ENCODE measurements at places on chromosomes 2 and 18.

DNA sequence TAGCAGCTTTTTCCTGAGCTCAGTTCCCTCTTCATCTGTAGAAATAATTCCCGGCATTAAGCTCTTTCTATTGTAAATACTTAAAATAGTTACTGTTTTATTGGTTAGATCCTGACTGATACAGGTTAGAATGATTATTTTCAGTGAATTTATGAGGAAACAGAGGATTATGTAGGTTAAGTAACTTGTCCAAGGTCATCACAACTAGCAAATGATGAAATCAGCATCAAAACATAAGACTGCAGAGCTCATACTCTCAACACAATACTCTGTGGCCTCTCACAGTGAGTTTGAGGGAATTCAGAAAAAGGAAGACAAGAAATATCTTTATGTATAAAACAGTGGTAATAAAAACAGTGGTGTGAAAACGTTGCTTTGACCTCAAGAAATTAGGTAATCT lies 113.2 kb upstream of the DLX2 start:
- no peak for DNase-seq

- no peak for DNase-seq
These were observed 8.0 kb downstream of the MC5R start for GRCh38 chr18:13831864-13832508.

- no peak for DNase-seq
These were observed 132.2 kb upstream of the ZFP36L2 start for GRCh38 chr2:43358410-43359201.

GRCh38 chr2:42171396-42171980 lies 2.3 kb downstream of the EML4 start:
- DNase-seq = no peak

DNA sequence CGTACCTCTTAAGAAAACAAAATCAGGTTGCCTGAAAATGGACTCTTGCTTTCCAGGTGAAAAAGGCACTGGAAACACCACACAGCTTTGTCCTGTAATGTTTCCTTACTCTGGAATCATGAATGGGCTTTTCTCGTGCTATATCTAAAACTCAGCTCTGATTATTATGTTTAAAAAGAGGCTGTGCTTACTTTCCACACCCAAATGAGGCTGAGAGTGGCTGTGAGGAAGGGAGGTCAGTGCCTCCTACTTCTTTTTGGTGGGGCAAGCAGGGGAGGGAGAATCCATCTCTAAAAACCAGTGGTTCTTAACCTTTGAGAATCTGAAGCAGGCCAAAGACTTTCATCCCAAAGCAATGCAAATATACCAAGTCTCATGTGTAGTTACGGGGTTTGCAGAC lies 148.6 kb downstream of the FAM210A start:
- no peak for DNase-seq

DNA sequence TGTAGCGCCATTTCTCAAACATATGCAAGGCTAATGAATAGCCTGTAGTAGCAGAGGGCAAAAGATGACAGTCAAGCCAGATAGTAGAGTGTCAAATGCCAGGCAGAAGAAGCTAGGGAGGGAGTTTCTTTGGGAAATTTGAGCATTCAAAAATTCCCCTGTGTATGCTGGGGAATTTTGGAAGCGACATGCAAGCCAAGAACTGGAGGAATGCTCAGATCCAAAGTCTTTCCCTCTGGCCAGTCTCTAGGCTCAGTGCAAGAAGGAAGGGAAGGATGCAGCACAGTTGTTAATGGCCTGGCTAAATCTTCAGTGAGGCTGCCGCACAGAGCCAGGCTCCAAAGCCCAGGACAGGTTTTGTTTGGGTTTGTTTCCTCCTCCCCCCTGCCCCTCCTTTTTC lies 59.9 kb downstream of the ATP9B start:
- no peak for DNase-seq

- no peak for DNase-seq
These were observed 138.6 kb downstream of the B3GNT2 start for GRCh38 chr2:62334440-62335058.

DNA sequence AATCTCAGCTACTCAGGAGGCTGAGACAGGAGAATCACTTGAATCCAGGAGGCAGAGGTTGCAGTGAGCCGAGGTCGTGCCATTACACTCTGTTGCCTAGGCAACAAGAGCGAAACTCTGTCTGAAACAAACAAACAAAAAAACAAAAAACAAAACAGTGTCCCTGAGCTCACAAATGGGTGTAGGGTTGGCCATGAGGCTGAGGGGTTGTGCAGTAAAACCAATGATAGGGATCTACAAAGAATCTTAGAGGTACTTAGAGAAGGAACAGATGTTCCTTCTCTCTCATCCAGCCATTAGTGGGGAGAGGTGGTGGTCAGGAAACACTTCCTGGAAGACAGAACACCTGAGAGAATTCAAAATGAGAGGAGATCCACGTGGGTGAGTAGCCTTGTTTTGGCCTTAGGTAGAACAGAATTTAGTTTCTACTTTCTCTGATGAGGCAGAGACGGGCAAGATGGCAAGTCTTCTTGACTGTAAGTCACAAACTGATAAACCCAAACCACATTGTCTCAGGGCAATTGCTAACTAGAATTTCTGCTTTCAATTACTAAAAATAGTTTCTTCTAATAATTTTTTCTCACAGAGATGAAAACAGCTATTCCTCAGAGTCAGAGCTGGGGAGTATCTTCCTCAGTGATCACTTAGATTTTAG lies 61.5 kb upstream of the PPM1B start:
- no peak for DNase-seq

- no peak for DNase-seq
These were observed 15.7 kb upstream of the MYO3B start for GRCh38 chr2:170162271-170162632.

- DNase-seq = no peak
These were observed 175.3 kb downstream of the INHBB start for GRCh38 chr2:120520929-120521912.

- DNase-seq = no peak
These were observed 11.7 kb downstream of the CERS6 start for GRCh38 chr2:168467729-168468128.

DNA sequence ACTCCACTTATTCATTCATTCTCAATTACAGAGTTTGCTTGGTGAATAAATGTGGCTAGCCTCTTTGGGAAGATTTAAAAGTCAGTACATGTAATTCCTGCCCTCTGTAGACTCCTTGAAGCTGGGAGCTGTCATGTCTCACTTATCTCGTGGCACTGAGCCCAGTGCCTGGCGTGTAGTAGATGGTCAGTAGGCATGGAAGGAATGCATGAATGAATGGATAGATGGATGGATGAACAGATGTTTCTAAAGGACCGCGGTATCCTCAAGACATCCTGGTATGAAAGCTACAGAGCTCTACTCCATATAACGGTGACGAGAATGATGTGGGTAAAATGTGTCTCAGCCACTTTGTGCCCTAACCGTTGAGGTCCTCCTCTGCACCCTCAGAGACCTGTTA lies 83.0 kb downstream of the MARCO start:
- DNase-seq = no peak

GRCh38 chr2:44974064-44974715 lies 32.7 kb downstream of the SIX3 start:
- peak; percentile 24 for DNase-seq

DNA sequence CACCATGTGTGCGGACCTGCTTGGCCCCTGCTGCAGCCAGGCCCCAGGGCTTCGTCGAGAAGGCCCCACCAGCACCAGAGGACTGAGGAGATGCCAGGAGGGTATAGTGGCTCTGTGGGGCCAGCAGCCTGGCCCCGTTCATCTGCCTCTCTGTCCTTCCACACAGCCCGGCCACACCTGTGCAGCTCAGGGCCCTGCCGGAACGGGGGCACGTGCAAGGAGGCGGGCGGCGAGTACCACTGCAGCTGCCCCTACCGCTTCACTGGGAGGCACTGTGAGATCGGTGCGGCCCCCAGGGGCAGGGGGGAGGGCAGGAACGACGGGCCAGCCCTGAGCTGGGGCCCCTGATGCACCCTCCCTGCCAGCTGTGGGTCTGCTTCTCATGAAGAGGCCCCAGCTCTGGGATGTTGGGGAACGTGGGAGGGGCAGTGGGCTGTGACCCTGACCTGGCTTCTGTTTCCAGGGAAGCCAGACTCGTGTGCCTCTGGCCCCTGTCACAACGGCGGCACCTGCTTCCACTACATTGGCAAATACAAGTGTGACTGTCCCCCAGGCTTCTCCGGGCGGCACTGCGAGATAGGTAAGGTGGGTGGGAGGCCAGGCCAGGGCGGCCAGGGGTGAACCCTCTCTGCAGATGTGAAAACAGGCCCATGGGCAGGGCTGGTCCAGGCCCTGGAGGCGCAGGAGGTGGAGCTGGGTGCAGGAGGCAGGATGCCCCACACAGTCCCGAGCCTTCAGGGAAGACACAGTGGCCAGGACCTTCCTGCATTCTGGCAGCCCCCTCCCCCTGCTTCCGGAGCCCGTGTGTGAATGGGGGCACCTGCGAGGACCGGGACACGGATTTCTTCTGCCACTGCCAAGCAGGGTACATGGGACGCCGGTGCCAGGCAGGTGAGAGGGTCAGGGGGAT lies 50.3 kb downstream of the MTERF4 start:
- DNase-seq = no peak

GRCh38 chr2:126908721-126909177 lies 10.1 kb downstream of the TEX51 start:
- no peak for DNase-seq

GRCh38 chr2:160352500-160352899 lies 141.1 kb downstream of the RBMS1 start:
- DNase-seq = no peak

- peak; percentile 53 for DNase-seq
These were observed 18.2 kb downstream of the NRP2 start for GRCh38 chr2:205700331-205701132.

DNA sequence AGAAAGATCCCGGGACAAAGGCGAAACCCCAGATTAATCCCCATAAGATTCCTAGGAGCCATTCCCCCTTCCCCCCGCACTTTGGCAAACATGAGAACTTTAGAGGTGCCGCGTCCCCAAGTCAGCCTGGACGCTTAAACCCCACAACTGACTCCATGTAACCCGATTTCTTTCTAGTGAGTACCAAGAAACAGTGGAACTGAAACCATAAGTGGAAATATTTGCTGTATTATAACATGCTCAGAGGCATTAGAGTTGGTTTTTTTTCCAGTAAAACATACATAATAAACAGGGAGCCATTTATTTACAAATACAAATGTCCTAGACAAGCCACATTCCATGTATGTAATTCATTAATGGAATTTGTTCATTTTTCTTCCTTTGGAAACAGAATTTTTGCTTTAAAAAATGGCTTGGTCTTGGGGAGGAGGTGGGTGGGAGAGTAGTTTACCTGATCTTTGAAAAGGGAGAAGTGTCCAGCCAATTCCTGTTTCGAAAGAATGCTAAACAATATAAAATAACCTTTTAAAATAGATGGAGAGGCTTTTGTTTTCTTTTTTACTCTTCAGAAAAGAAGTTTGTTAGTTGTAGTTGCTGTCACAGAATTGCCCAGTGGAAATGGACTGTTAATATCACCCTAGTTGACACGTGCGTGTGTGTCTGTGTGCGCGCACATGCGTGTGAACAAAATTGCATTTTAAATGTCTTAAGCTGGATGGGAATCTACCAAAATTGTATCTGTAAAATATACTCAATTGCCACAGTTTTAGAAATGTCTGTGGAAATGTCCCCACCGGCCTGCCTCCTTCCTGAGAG lies 10.6 kb downstream of the POU3F3 start:
- DNase-seq = no peak

DNA sequence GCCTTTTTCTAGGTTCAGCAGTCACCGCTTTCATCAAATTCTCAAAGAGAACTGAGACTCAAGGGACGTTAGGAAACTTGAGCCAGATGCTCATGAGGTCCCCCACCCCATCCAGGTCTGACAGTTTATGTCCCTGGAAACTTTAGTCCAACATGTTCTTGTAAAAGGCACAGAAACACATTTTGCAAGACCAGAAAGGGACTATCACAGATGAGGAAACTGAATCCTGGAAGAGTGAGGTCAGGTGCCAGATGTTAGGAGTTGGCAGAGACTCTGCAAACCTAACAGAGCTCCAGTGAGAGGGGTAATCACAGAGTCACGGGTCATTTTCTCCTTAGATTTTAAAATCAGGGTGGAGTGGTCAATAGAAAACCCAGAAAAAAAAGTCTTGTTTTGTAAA lies 76.6 kb downstream of the RDH14 start:
- DNase-seq = peak; percentile 17

GRCh38 chr2:16899958-16900357 lies 234.3 kb upstream of the CYRIA start:
- DNase-seq = no peak

DNA sequence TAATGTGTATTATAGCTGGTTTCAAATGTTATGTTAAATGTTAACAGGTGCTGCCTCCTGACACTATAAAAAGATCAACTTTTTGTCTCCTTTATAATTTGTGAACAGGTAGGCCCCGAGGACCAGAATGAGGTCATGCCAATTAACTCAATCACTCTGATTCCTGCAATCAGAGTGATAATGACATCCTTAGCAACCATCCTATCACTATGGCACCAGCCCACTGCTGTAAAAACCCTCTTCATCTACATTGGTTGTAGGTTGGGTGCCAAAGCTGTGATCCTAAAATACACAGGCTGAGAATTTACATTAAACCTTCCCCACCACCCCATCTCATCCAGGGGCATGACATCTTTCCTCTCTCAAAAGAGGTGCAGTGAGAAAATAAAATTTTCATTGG lies 103.5 kb downstream of the CPO start:
- no peak for DNase-seq

- no peak for DNase-seq
These were observed 537.4 kb downstream of the CPS1 start for GRCh38 chr2:211093743-211094303.

DNA sequence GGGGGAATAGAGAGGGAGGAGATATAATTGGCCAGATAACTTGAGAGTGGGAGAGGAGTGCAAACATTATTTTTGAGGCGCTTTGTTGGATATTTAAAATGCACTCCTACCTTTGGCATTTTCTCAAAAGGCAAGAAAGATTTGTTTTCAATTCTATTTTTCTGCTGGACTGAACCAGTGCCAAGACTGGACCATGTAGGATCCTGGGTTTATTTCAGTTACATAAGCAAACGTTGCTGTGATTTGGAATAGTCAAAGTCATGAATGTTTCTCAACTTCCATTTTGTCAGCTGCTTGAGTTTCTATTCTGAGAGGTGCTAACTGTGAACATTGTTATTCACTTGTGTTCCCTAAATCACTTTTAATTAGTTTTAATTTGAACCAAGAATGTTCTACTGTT lies 8.9 kb upstream of the CHRNA1 start:
- no peak for DNase-seq

DNA sequence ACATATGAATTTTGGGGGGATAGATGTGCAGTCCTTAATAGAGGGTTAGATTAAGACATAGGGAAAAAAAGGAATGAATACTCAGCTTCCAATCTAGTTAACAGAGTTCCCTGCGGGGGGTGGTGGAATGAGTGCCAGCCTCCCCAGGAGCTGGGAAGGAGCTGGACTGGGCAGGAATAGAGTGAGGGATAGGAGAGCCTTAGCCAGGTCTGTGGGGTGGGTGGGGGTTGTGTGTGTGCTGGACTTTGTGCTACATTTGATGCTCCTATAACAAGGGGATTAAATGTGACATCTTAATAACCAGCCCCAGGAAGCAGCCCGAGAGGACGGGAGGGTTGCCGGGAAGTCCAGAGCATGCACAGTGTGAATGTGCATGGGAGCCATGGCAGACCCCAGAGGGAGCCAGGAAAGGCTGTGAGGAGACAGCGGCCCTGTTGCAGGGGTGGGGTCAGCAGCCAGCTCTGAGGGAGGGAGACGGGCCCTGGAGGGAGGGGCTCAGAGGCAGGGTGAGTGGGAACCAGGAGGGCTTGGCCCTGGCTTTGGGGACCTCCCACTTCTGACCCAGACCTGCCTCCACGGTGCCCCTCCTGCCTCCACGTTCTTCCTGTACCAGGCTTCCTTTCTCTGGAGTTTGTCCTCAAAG lies 3.6 kb upstream of the MBP start:
- no peak for DNase-seq

Data from GM04504 (cell line).